ENCODE measurements at places on chromosomes 1 and 21.

DNA sequence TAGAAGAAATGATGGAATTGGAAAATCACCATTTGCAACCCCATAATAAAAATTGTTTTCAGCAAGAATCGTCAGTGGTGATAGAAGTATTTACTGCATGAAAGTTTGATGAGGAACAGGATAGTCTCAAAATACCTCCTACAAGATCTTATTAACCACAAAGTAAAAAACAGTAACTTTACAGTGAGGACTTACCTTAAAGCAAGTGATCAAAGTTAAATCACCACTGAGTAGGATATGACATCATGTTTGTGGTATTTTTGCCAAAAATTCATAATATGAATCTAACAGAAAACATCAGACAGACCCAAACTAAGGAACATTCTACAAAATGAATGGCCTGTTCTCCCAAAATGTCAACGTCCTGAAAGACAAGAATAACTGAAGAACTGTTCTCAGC lies 19.9 kb downstream of the ALDH9A1 start:
- no peak for DNase-seq

DNA sequence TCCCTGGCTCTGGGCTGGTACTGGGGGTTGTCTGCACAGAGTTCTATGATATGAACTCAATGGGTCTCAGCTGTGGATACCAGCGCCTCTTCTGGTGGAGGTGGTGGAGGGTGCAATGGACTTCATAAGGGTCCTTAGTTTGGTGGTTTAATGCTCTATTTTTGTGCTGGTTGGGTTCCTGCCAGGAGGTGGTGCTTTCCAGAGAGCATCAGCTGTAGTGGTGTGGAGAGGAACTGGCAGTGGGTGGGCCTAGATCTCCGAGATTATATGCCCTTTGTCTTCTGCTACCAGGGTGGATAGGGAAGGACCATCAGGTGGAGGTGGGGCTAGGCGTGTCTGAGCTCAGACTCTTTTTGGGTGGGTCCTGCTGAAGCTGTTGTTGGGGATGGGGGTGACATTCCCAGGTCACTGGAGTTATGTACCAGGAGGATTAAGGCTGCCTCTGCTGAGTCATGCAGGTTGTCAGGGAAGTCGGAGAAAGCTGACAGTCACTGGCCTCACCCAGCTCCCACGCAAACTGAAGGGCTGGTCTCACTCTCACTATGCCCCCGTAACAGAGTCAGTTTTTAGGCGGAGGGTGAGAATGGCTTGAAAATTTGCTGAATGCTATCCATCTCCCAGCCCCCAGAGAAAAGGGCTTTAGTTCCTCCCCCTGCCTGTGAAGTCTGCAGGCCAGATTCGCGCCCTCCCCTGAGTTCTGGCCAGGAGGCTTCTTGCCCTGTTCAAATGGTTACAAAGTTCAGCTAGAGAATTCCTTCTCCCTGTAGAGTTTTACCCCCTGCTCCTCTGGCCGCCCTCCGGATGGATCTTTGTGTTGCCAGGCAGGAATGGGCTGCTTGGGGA lies 902.9 kb downstream of the LTN1 start:
- no peak for DNase-seq

DNA sequence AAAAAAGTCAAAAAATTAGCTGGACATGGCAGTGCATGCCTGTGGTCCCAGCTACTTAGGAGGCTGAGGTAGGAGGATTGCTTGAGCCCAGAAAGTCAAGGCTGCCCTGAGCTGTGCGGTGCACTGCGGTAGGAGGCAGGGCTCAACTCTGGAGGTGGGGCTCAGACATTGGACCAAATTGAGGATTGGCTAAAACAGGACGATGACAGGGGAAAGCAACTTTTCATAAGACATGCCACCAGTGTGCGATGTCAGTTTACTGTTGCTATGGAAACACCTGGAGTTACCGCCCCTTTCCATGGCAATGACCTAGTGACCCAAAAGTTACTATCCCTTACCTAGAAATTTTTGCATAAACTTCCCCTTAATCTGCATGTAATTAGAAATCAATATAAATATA lies 85.3 kb downstream of the DISP3 start:
- no peak for DNase-seq

GRCh38 chr1:160834945-160835565 lies 27.6 kb downstream of the CD244 start:
- no peak for DNase-seq

DNA sequence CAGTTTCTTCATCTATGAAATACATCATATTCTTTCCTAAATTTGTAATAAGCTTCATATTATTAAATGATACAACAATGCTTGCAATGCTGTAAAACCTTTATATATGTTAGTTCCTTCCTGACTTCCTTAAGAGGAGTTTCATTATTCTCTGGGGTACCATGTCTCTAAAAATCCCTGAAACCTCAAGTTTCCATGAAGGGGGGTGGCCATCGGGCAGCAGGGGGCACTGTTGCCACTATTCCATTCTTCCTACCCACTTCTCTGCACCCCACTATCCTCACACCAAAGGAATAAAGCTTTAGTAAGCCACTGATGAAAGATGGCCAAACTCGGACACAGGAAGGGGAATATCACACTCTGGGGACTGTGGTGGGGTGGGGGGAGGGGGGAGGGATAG lies 9.0 kb upstream of the DMRTB1 start:
- no peak for DNase-seq

GRCh38 chr1:58881471-58881994 lies 97.7 kb upstream of the JUN start:
- DNase-seq: peak; percentile 80

- DNase-seq: no peak
These were observed 98.7 kb upstream of the PDC start for GRCh38 chr1:186559601-186560116.

- DNase-seq: no peak
These were observed 4.0 kb downstream of the OSCP1 start for GRCh38 chr1:36446271-36446670.

DNA sequence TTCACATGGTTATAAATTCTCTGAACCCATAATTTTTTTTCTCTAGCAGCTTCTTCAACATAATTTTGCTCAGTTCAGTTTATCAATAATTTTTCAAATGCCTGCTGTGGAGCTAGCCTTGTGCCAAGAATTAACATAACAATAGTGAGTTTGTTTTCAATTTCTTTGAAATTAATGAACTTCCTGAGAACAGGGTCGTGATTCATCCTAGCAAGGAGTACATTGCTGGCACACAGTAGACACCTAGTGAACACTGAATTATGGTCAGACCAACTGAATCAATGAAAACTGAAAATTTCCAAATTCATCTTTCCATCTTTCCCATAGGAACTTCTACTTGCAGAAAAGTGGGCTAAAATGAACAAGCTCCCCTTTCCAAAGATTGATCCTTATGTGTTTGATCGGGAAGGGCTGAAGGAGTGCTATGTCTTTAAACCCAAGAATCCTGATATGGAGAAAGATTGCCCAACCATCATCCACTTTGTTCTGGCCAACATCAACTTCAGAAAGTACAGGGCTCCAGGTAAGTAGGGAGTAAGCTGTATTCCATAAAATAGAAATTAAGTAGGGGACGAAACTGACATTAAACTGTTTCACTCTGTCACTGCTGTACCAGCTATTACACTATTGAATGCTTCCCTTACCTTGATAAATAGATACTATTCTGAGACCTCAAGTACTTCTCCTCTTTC lies 148.7 kb downstream of the PLA2G4A start:
- no peak for DNase-seq

DNA sequence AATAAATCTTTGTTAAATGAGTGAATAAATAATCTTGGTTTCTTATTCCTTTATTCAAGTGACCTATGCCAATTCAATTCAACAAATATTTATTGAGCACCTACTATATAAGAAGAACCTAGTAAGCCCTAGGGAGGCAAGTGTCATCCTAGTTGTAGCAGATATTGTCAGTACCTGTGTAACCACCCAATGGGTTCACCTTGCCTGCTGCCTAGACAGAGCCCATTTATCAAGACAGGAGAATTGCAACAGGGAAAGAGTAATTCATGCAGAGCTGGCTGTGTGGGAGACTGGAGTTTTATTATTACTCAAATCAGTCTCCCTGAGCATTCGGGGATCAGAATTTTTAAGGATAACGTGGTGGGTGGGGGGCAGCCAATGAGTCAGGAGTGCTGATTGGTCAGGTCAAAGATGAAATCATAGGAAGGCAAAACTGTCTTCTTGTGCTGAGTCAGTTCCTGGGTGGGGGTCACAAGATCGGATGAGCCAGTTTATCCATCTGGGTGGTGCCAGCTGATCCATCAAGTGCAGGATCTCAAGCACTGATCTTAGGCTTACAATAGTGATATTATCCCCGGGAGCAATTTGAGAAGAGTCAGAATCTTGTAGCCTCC lies 53.8 kb upstream of the KCNA3 start:
- no peak for DNase-seq

DNA sequence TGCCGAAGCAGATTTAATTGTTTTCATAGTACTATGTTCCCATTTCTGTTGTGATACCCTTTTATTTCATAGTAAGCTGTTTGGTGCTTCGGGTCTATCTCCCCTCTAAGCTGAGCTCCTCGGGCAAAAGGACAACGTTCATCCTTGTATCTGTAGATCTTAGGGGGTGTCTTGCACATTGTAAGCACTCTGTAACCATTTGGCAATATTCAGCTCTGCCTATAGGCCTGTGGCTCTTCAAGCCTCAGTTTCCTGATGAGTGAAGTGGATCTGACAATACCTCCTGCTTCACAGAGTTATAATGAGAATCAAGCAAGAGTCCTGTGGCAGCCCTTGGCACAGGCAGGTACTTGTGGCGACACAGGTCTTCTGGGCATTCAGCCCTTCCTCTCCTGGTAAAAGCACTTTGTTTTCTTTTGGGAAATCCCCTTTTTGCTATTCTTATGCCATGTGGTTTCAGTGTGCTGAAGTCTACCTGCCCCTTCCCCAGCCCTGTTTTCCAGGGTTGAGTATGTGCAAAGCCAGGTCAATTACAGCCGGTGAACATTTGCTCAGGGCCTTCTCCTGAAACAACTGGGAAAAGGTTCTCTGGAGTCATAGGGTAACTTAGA lies 8.5 kb upstream of the EXO1 start:
- no peak for DNase-seq

DNA sequence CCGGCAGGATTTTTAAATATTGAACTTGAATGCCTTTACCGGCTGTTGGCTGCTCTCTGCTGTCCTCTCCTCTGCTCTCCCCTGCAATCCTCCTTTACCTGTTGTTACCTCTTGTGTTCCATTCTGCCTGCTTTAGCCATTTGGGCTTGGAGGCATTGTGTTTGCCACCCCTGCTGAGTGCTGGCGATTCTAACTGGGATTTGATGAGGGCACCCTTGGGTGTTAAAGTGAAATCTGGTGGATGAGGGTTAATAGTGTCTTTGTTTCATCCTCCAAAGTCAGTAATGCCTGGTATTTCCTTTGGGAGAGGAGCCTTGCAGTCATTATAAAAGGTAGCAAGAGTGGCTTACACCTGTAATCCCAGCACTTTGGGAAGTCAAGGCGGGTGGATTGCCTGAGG lies 9.9 kb downstream of the SZRD1 start:
- DNase-seq: no peak

GRCh38 chr1:236417336-236417735 lies 23.2 kb downstream of the EDARADD start:
- DNase-seq: no peak

DNA sequence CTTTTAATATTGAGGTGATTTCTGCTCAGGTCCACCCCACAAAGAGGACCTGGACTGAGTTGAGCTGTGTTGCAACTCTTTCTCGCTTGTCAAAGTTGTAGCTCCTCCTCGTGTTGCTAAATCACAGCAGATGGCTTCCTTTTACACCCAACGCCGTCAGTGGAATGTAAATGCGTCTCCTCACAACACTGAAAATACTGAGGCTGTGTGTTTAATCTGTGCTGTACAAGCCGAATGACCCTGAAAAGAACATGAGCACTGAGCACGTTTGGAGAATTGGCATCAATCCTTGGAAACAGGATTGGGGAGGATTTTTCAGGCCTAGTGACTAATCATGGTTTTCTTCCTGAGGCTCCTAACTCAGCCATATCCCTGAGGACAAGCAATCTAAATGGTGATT lies 196.0 kb downstream of the CRB1 start:
- no peak for DNase-seq

GRCh38 chr21:17976139-17976538 lies 157.0 kb upstream of the C21orf91 start:
- no peak for DNase-seq

DNA sequence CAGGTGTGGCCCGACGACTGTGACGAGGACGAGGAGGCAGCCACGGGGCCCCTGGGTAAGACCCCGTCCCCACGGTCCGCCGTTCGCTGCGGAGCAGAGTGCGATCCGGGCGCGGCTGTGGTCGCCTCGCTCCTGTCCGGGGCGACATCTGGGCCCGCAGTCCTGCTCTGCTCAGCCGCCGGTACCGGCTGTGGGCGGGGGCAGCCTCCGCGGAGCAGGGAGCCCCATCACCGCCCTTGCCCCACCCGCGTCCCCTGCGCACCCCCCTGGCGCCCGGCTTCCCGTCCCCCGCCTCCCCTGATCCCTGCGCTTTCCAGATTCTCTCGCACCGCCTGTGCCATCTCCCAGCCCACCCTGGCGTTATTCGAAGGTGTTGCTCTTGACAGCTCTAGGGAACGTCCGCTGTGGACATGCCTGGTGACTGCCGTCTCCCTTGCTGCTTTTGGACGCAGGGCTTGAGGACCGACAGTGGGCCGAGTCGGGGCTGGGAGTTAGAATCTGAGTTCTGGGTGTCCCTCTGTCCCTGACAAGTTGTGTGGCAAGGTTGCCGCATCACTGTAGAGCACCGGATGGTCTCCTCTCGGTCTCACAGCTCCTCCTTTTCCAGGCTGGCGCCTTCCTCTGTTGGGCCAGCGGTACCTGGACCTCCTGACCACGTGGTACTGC lies 596 bp downstream of the TOR3A start:
- peak; percentile 76 for DNase-seq

DNA sequence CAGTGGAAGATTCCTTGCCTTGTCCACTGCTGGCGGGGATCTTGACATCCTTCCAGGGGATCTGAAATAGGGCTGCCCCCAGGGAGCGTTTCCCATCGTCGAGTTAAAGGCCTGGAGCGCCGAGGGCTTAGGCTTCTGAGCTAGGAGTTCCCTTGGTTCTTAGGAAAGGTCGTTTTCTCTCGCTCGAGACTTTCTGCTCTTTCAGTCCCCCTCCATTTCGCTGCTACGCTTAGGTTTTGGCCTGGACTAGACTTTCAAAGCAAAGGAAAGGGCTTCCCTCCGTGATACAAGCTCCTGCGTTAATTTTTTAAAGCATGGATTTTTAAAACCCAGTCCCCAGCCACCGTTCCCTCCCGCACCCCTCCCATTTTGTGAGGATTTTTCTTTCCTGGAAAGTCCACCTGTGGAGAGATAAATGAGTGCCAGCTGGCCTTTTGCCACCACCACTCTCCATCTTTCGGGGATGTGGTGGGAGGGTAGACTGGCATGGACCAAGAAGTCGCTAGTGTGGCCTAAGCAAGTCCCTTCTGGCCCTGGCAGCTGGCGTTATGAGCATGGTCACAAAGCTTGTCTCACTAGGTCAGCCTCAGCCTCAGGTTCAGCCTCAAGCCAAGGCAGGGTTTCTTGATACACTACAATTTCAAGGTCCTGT lies 9.2 kb downstream of the NR5A2 start:
- DNase-seq: no peak

DNA sequence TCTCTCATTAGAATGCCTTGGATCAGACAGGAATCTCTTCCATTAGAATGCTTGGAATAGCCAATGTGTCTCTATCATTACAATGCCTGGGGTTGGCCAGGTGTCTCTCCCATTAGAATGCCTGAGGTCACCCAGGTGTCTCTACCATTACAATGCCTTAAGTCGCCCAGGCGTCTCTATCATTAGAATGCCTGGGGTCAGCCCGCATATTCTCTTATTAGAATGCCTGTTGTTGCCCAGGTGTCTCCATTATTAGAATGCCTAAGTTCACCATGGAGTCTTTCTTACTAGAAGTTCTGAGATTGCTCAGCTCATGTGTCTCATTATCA lies 60.2 kb downstream of the RNF187 start:
- DNase-seq: no peak

All from sigmoid colon (tissue), 7 donors.